ENCODE measurements at places on chromosomes 4 and X.

DNA sequence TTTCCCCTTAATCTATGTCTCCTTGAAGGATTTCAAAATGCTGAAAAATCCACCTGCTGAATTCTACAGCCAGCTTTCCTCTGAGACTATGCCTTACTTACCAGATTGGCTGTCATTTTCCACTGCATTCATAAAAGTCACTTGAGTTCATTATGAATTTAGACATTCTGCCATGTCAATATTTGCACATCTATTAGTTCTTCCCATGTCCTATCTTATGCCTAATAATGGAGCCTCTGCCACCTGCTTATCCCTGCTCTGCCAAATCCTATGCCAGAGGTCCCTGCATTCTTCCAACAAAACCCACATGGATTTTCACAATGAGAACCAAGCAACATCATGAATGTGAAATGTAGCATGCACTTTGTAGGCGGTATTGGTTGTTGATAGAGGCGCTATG, 42.6 kb downstream of the GASK1B start:
- DNase-seq = no peak

GRCh38 chr4:108213308-108213707, 44.6 kb upstream of the LEF1 start:
- DNase-seq = no peak

DNA sequence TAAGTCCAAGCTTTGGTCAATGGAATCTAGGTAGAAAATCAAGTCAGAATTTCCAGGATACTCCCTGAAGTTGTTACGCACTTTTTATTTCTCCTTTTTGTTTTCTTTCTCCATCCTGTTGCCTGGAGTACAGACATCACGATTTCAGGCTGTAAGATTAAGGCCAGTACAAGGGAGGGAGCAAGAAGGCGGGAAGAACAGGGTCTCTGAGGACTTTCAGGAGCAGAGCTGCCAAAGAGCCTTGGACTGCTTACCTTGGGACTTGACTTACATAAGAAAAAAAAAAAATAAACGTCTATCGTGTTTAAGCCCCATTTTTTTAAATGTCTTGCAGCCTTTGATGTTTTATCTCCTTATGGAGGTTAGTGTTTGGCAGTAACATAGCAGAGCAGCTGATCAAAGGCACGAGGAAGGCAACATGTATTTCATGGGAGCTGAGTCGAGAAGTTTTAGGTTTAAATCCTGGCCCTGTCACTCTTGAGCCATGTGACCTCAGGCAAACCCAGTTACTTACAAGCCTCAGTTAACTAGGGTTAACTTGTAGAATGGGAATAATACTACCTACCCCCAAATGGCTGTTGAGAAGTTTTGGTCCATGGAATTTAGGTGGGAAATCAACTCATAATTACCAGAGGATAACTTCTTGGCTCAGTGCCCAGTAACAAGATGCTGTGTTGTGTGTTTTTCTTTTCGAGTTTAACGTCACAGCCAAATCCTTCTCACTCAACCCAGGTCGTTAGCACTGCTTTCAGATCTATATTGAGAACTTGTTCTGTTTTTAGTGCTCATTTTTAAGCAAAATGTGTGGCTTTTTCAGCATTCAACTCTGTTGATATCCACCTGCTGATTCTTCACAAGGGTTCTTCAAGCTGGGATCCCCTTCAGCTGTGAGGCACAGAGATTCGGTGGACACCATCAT, 106.8 kb downstream of the CLNK start:
- DNase-seq = no peak

DNA sequence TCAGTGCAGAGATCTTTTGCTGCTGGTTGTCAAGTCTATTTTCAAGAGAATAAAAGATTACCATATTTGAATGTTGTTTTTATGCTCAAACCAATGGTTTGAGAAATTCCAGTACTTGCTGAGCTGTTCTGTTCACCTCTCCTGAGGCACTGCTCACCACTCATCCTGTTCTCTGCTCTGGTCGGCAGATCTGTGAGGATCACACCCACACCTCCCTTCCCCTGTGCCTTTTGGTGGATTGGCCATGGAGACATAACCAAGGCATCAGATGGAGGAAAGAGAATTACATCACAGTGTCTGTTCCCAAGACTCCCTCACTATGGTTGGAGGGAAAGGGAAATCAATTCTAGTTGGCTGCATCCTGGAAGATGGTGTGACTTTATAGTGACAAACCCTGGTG, 391.6 kb downstream of the ARHGAP24 start:
- no peak for DNase-seq

DNA sequence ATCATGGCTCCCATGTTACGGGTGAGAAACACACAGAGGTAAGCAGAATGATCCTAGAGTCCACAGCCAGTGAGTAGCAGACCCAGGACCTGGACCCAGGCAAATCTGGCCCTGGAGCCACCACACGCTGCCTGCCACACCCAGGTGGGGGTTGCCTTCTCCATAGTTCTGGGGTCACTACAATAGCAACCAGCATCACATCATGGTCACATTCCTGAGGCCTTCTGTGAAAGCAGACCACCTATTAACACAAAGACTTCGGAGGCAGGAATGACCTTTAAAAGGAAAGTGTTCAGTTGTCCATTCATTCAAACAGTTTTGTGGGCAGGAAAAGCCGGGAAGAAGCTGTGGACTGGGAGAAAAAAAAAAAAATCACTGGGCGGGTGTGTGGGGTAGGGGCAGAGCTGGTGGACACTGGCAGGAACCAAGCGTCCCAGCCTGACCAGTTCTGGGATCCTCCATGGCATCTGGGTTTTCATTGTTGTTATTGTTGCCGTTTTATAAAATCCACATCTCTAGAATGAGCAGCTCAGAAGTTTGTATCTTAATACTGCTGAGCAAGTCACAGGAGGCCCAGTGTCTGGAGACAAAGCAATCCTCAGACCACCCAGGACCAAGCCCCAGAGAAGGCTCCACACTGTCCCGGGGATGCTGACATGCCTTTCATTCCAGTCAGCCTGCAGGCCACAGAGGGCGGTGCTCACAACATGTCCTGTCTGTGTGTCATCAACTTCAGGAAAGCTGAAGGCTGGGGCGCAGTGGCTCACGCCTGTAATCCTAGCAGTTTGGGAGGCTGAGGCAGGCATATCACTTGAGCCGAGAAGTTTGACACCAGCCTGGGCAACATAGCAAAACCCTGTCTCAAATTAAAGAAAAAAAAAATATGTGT, 67.0 kb downstream of the SEL1L3 start:
- peak; percentile 59 for DNase-seq

- DNase-seq = peak; percentile 67
Measured at GRCh38 chr4:138981930-138982390, 33.6 kb upstream of the NOCT start.

DNA sequence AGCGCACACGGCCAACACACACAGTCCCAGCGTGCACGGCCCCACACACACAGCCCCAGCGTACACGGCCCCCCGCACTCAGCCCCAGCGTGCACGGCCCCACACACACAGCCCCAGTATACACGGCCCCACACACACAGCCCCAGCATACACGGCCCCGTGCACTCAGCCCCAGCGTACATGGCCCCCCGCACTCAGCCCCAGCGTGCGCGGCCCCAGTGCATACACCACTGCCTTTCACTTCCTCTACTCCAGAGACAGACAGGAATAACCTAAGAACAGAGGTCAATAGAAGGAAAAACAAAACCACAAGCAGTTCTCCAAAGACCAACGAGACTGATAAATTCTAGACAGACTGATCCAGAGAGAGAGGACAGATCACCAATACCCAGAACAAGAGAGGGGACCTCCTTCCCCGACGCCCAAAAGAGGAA, 17.1 kb downstream of the GAK start:
- DNase-seq = no peak

- no peak for DNase-seq
Measured at GRCh38 chrX:87736576-87736975, 219.0 kb downstream of the KLHL4 start.

DNA sequence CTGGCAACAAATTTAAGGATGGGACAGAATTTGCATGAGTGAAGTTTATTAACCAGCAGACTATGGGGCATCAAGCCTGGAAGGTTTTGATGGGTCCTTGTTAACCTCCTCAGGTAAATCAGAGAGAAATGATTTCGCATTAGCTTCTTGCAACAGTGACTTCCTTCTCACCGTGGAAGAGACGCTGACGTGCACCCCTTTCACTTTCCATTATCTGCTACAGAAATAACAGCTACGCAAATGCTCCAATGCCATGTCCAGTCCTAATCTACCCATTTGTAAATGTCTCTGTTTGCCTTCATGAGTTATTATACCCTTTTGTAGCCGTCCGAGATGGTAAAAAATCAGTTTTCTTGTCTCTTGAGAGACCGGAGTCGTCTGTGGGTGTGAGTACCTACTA, 100.3 kb downstream of the SLC34A2 start:
- no peak for DNase-seq

- DNase-seq = no peak
Measured at GRCh38 chr4:24995346-24995919, 35.3 kb downstream of the LGI2 start.

GRCh38 chr4:183986291-183986970, 81.3 kb downstream of the STOX2 start:
- no peak for DNase-seq

- no peak for DNase-seq
Measured at GRCh38 chrX:37745835-37746217, 34.0 kb upstream of the CYBB start.

DNA sequence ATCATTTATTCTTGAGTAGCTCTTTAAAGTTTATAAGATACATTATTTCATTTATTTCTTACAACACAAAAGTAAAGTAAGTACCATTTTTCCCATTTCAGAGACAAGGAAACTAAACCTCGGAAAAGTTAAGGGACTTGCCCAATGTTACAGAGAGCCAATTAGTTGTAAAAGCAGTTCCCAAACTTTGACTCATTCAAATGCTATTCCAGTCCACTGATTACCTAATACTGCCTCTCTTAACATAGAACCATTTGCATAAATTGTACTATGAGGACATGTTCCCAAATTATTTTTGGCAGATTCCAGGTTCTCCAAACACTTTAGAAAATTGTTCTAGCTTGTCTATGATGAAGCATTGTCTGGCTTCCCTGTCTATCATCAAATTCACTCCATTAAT, 45.6 kb upstream of the GRIA3 start:
- DNase-seq = no peak

DNA sequence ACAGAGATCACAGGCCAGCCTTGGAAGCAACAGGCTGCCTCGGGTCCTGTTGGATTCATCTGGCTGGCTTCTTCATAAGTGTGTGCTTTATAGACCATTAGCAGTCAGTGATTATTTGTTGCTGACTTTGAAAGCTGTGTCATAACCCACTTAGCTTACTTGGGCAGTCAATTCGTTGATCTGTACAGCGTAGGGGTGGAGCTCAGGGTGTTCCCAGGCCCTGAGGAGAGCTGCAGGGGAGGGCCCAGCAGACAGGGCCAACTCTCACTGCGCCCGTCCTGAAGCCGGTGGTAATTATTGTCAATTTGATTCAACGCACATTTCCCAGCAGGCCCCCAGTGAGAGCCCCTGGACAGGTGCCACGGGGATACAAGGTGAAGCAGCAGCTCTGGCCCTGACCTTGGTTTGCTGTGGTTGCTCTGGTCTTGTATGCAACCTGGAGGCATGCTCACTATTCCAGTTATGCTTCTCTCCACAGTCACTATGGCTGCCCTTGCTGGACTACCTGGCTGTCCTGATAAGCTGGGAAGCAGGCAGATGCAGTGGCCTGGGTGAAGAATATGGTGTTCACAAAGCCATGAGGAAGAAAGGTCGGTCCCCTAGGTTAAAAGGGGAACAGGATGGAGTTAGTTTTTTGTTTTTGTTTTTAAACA, 40.1 kb upstream of the HMGB3 start:
- DNase-seq = no peak

DNA sequence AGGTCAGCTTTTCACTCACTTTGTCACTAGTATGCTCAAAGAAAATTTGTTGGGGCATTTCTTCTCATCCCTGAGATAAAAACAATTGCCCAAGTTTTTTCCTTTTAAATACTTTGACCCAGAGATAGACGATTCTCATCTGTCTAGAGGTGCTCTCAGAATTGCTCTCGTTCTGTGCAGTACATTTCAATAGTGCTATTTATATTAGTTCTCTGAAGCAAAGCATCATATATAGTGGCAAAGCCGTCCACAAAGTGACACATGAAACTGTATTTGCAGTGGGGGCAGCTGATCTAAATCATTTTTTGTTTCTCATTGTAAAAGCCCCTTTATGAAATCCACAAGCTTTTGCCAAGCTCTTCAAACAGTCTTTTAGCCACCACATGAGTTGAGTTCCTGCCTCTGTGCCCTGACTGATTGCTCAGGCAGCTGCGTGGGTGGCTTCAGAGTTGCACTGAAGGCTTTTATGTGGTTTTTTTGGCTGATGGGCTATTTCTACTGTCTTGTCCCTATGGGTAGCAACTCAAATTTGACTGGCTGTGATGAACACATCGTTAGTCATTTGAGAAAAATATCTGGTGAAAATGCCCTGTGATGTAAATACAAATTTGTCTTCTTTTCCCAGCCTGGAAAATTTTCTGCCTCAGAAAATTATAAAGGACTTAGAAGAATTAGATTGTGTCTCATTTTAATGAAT, 119.1 kb upstream of the OTUD4 start:
- peak; percentile 88 for DNase-seq

- no peak for DNase-seq
Measured at GRCh38 chr4:17336524-17336961, 175.3 kb downstream of the QDPR start.

DNA sequence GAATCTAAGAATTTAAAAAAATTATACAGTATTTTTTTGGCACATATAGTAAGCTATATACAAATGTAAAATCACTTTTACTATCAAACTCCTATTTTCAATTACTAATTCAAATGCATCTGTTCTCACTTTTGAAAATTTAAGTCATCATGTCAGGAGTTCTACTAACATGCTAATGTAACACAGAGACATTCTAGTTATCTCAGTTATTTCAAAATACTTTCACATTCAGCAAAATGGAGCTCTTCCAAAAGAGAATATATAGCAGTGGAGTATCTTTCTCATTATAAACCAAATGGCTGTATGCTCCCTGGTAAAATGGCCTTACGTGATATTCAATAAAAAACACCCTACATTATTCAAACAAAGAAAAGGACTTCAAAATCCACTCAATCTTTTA, 42.3 kb downstream of the RFC1 start:
- no peak for DNase-seq

GRCh38 chr4:87306056-87306455, 16.6 kb downstream of the HSD17B13 start:
- no peak for DNase-seq

GRCh38 chrX:153875391-153876111, 10.4 kb downstream of the L1CAM start:
- DNase-seq = no peak

DNA sequence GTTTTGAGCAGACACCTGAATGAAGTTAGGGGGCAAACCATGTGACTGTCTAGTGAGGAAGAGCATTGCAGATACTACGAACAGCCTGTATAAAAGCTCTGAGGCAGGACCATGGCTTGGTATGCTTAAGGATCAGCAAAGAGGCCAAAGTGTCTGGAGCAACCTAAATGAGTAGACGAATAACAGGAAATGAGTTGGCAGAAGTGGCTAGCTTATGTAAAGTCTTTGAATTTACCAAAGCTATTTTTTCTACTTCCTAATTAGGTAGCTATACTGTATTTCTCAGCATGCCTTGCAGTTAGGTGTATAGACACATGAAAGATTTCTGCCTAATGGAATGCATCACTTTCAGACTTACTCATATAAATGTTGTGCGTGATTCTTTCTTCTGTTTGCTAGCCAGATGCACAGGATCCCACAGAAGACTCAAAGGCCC, 9.3 kb upstream of the GPRIN3 start:
- DNase-seq = peak; percentile 78
